ENCODE measurements at places on chromosomes 2 and 18.
A peak's percentile ranks its signal among the peaks of the same experiment; 100 is the strongest.

DNA sequence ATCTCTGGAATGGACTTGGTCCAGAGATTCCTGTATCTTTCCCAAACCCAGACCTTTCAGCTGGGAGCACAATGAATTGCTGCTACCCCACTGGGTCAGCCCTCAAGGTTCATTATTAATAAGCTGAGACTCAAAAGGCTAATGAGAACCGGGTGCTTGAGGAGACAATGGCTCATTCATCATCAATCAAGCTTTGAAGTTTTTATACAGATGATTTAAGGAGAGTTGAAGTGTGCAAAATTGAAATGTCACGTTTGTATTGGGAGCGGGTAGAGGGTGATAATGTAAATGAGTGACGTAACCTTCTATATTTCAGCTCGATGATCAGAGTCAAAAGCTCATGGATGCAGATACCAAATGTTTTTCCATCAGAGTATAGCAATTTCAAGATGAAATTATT lies 744.9 kb downstream of the ERBB4 start:
- no peak for DNase-seq

- DNase-seq = no peak
Measured at GRCh38 chr2:121031568-121032340, 253.2 kb downstream of the TFCP2L1 start.

GRCh38 chr2:112168422-112169124 lies 30.4 kb downstream of the FBLN7 start:
- DNase-seq = peak; percentile 23

DNA sequence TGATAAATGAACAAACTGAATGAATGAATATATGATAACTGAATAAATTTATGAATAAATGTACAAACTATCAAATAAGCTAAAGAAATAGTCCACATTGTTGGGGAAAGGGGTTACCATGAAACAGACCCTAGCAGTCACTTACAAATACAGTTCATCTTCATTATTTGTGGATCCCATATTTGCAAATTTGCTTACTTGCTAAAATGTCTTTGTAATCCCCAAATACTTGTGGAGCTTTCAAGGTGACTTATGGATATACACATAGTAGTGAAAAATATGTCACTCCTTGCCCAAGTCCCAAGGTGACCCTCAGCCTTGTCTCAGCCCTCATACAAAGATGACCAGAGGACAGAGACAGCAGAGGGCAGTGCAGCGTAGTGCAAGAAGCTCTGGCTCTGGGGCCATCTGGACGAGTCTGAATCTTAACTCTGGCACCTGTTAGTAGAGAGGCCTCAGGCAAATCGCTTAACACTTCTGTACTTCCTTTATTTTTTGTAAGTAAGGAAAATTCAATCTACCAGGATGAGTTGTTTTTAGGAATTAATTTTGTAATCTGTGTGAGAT lies 3.1 kb downstream of the PAIP2B start:
- peak; percentile 75 for DNase-seq

- no peak for DNase-seq
Measured at GRCh38 chr2:57450170-57450569, 596.4 kb upstream of the VRK2 start.

DNA sequence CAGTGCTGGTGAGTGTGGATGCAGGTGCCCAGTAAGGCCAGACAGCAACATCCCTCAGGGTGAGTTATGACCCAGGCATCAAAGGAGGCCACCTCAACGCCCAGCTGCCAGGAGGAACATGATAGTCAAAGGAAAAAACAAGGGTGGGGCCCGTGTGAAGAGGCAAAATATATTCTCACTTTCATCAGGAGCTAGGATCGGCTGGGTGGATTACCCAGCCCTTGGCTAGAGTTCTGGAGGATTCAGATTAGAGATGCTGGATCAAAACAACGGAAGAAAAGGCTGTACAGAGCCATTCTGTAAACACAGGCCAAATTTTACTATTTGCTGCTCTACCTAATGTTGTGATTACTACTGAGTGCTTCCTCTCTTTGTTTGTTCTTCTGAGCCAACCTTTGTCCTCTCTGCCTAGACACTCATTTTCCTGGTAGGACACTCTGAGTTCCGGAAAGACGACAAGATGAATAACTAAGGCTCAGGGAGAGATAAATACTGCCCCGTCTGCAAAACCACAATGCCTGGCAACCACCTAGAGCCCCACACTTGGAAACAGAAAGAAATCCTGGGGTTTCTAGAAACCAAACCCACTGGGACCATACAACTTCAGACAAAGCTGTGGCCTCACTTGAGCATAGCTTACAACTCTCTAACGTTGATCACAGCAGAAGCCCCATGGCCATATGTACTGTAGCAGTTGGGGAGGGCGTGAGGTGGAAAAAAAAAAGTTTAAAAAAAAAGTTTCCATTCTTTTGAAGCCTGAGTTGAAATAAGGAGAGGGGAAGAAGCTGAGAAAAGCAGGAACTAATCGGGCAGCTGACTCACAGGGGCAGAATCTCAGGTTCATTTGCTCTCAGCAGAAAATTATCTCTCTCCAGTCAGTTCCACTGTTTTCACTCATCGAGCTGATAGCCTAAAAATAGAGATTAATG lies 17.8 kb upstream of the PMAIP1 start:
- DNase-seq = peak; percentile 93

DNA sequence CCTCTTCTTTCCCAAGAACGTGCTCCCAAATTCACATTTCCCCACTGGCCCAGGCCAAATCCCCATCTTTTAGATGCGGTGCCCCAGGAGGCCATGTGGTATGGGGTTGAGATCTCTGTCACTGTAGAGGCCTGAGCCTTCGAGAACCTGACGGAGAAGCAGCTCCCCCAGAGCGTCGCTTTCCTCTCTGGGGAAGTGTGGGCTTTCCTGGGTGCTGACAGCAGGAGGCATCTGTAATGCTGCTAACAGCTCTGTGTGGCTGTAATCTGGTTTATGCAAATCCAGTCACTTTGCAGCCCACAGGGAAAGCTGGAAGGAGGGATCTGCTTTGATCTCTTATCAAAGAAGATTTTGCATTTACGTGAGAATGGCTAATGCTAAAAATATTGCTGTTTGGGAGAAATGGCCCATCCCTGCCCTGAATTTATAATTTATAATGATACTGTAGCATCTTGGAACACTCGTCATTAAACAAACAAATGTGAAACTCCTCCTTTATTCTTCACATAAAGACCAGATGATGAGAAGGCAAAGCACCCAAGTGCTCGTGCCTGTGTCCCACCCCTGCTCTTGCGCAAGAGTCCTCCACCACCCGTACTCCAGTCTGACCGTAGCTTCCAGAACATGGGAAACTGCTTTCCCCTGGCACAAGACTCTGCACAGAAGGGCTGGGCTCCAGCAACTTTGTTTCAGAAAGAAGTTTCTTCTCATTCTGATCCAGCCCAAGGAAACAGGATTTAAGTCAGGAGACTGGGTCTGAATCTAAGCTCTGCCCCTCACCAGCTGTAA lies 109.9 kb upstream of the EPC2 start:
- no peak for DNase-seq

DNA sequence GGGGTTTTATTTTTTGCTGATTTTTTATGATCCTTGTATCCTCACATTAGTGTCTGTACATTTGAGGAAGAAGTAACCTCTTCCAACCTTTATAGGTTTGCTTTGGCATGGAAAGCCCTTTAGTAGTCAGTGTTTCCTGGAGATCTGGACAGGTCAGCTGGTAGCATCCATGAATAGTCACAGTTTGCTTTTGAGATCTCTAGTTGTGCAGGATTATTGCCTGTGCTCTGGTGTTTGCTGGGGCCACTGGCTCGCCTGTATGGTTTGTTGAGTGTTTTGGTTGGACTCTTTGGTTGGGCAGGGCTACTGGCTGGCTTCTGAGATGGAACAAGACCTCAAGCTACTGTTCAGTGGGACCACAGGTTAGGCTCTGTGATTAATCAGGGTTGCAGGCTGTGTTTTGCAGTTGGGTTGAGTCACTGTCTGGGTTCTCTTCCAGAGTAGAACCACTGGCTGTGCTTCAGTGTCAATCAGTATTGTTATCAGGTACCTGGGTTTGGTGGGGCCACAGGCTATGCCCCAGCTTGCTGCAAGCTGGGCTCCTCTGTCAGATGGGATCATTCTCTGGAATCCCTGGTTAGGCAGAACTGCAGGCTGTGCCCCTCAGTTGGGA lies 20.0 kb downstream of the SP140L start:
- DNase-seq = no peak

DNA sequence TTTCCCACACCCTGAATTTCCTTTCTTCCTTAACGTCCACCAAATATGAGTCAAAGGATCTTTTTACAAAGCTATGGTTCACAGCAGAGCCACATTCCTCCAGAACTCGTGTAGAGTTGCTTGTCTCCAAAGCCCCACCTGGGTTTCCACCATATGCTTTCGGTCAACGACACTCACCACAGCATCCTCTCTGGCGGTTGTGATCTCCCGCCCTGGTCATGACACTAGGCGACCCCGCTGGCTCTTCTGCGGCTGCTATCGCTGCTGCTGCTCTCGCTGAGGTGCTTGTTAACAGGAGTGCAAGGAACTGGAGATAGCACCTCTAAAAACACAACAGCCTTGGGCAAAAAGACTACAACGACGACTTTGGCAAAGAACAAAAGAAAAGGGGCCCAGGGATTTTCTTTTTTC lies 340 bp downstream of the SLC40A1 start:
- DNase-seq = peak; percentile 83
